ENCODE measurements at places on chromosomes 3 and 15. TPM values are rescaled to one million over a fixed set of nuclear protein-coding genes. Genes with fewer than 3 reads are reported as not detected.

The TRAIP gene
- total RNA-seq = 1.5 TPM

The RASL12 gene
- total RNA-seq = 65.3 TPM

The AADACL2 gene
- not detected for total RNA-seq

The SOX14 gene
- total RNA-seq = not detected

The DUOX1 gene
- total RNA-seq = 1.3 TPM

DNA sequence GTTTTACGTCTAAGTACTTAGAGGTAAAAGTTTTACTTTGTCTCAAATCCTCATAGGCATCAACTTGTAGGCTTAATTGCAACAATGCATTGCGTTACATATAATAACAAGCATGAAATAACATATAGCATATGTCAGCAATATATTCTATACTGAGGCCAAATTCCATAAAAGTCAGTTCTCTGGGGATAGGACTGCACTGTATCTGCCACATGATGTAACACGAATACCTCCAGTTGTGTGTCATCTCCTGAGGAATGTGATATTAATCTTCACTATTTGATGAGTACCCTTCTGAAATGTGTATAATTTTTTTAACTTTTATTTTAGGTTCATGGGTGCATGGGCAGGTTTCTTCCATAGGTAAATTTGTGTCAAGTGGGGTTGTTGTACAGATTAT, 126.4 kb downstream of the IMPG2 start:
- no peak for DNase-seq
- H3K27me3 ChIP-seq = no peaks in the 10 kb centered on the region
- H3K27ac ChIP-seq = no peak overlapping the region
- no peaks in the 10 kb centered on the region for H3K4me1 ChIP-seq

DNA sequence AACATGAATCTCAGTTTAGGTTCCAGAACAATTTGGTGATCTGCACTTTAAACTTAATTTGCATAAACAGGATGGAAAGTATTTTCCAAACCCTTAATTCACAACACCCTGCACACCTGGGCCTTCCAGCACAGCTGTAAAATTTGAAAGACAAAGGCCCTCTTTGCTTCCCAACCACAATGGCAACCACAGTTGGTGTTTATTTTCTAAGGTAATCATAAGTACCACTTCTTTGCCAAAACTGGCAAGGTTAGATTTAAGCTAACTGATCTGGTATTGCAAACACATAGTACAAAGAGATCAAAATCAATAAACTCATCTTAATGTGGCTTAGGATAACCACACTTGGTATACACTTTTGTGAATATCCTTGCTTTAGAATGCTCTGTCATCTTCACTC, 4.1 kb downstream of the LRIG1 start:
- peaks cover under 1% of the 10 kb centered on the region for H3K4me1 ChIP-seq
- H3K27ac ChIP-seq = peak overlapping the region; percentile 94
- DNase-seq = no peak
- H3K36me3 ChIP-seq = no peaks in the 10 kb centered on the region
- no peaks in the 10 kb centered on the region for H3K27me3 ChIP-seq
- H3K4me3 ChIP-seq = no peak overlapping the region

GRCh38 chr3:69542089-69542804, 156.4 kb upstream of the FRMD4B start:
- no peak overlapping the region for H3K27ac ChIP-seq
- peak overlapping the region; percentile 38 for H3K4me3 ChIP-seq
- no peak for DNase-seq
- no peaks in the 10 kb centered on the region for H3K4me1 ChIP-seq

DNA sequence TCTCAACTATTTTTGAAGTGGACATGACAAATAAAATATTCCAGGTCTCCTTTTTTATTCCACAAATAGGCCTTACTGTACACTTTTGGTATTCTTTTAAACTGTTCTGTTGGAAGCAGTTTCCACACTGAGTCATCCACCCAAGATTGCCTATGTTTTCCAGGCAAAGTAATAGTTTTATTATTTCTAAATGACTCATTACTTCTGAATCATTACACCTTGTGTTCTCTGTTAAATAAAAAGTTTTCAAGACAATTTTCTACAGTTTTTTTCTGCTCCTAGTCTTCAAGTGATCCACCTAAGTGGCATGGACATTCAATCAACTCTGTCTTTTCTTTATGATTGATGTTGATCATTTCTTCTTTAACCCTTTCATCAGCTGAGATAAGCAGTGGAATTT, 26.5 kb downstream of the PPP2R3A start:
- DNase-seq = no peak
- H3K4me3 ChIP-seq = no peak overlapping the region
- H3K36me3 ChIP-seq = no peaks in the 10 kb centered on the region
- H3K27ac ChIP-seq = peak overlapping the region; percentile 66
- no peaks in the 10 kb centered on the region for H3K27me3 ChIP-seq
- H3K4me1 ChIP-seq = no peaks in the 10 kb centered on the region

GRCh38 chr3:127011270-127011992, 28.5 kb downstream of the PLXNA1 start:
- no peaks in the 10 kb centered on the region for H3K4me1 ChIP-seq
- no peaks in the 10 kb centered on the region for H3K36me3 ChIP-seq
- no peak overlapping the region for H3K4me3 ChIP-seq
- H3K27ac ChIP-seq = no peak overlapping the region
- H3K27me3 ChIP-seq = no peaks in the 10 kb centered on the region

DNA sequence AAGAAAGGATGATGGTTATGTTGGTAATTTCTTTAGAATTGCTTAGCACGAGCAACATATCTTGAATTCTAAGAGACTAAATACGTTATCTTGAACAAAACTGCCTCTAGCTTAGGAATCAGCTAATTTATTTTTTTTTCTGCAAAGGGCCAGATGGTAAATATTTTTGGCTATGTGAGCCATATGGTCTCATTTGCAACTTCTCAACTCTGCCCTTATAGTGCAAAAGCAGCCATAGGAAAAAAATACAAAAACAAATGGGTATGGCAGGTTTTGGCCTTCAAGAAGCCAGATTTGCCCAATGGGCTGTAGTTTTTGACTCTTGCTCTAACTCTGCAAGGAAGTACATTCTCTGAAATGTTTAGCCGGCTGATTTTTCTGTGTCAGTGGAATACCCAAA, 11.9 kb downstream of the OXSM start:
- no peak overlapping the region for H3K4me3 ChIP-seq
- H3K27ac ChIP-seq = no peak overlapping the region
- H3K27me3 ChIP-seq = no peaks in the 10 kb centered on the region
- no peak for DNase-seq

GRCh38 chr3:183312433-183312832, 59.4 kb downstream of the B3GNT5 start:
- DNase-seq = no peak
- no peaks in the 10 kb centered on the region for H3K36me3 ChIP-seq
- no peak overlapping the region for H3K27ac ChIP-seq
- H3K27me3 ChIP-seq = no peaks in the 10 kb centered on the region
- H3K4me1 ChIP-seq = no peaks in the 10 kb centered on the region

DNA sequence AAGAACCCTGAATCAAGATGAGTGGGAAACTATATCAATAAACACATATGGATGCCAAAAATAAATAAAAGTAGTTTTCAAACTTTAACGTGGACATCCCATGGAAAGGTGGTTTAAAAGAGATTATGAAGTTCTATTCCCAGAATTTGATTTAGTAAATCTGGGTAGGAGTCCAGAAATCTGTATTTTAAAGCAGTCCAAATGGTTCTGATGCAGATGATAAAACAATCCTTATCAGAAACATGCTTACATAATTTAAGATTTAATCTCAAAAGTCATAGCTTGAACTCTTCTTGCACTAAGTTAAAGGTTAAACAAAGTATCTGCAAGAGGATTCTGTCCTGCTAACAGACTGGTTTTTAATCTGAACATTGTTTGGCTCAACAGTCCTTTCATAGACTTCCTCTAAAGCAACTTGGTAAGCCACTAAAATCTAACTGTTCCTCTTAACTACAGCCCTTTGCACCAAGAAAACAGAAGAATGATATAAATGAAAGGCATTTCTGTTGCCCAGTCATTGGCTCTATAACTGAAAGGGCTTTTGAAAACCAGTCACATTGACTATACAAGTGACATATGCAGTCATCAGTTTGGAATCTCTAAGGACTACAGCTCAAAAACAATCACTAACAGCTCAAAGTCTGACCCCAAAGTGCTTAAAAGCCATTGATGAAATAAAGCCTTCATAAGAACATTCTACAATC, 23.4 kb upstream of the MAP4 start:
- no peak for DNase-seq
- H3K36me3 ChIP-seq = no peaks in the 10 kb centered on the region
- H3K27me3 ChIP-seq = no peaks in the 10 kb centered on the region
- H3K4me3 ChIP-seq = no peak overlapping the region

DNA sequence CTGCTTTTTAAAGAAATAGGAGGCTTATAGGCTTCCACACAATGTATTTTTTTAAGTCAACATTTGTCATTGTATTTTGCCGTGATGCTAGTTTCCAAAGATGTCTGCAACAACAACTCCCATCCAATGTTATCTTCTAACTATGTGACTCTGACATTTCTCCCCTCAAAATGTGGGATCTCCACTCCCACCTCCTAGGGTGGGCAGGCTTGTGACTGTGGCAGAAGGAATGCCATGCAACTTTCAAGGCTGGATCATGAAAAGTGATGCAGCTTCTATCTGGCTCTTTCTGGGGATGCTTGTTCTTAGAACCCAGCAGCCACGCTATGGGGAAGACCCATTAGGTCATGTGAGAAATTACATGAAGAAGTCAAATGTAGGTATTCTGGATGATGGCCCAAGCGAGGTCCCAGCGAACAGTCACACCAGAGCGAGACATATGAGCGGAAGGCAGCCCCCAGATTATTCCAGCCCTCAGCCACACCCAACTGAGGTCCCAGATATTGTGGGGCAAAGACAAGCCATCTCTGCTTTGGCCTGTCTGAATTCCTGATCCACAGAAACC, 124.3 kb downstream of the BDH1 start:
- H3K36me3 ChIP-seq = no peaks in the 10 kb centered on the region
- H3K4me3 ChIP-seq = no peak overlapping the region
- H3K27ac ChIP-seq = peak overlapping the region; percentile 77
- no peaks in the 10 kb centered on the region for H3K27me3 ChIP-seq

- no peaks in the 10 kb centered on the region for H3K27me3 ChIP-seq
- no peak overlapping the region for H3K27ac ChIP-seq
- no peaks in the 10 kb centered on the region for H3K4me1 ChIP-seq
- H3K36me3 ChIP-seq = no peaks in the 10 kb centered on the region
Observed at GRCh38 chr15:67999320-68000100, 54.6 kb upstream of the PIAS1 start.

GRCh38 chr3:73734211-73735089, 109.7 kb upstream of the PDZRN3 start:
- no peak for DNase-seq
- no peaks in the 10 kb centered on the region for H3K36me3 ChIP-seq
- H3K4me1 ChIP-seq = no peaks in the 10 kb centered on the region
- peak overlapping the region; percentile 46 for H3K27ac ChIP-seq
- H3K4me3 ChIP-seq = peak overlapping the region; percentile 0
- no peaks in the 10 kb centered on the region for H3K27me3 ChIP-seq

GRCh38 chr3:171846597-171846996, 3.4 kb downstream of the TMEM212 start:
- no peaks in the 10 kb centered on the region for H3K27me3 ChIP-seq
- H3K27ac ChIP-seq = no peak overlapping the region
- H3K4me3 ChIP-seq = no peak overlapping the region
- no peaks in the 10 kb centered on the region for H3K4me1 ChIP-seq

DNA sequence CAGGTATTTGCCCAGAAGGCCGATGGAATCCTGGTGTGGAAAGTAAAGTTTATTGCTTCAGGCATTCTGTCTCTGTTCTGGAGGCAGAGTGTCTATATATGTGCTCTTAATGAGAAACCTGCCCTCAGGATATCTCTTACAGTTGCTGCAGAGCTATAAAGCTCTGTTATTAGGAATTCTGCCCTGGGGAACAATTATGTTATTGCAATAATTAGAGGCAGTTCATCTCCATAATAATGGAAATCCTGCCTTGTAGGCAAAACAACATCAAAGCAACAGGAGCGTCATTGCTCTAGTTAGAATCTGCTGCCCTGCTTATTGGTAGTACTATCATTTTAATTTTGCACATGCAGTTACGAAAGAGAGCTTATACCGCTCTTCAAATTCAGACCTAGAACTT, 175.6 kb downstream of the IL5RA start:
- H3K36me3 ChIP-seq = no peaks in the 10 kb centered on the region
- no peaks in the 10 kb centered on the region for H3K27me3 ChIP-seq
- H3K4me3 ChIP-seq = no peak overlapping the region
- DNase-seq = no peak
